ENCODE measurements at places on chromosomes 5 and 9.

- no peak for DNase-seq
Measured at GRCh38 chr5:28226407-28226806, 1188.0 kb upstream of the CDH9 start.

DNA sequence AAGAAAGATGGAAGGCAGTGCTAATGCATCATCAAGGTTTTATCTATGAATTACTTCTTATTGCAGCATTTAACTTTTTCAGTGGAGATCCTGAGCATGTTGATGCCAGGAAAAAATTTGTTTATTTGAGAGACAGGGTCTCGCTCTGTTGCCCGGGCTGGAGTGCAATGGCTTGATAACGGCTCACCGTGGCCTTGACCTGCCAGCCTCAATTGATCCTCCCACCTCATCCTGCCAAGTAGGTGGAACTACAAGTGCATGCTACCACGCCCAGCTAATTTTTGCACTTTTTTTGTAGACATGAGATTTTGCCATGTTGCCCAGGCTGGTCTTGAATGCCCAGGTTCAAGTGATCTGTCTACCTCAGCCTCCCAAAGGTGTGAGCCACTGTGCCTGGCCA, 47.2 kb downstream of the AOPEP start:
- no peak for DNase-seq

DNA sequence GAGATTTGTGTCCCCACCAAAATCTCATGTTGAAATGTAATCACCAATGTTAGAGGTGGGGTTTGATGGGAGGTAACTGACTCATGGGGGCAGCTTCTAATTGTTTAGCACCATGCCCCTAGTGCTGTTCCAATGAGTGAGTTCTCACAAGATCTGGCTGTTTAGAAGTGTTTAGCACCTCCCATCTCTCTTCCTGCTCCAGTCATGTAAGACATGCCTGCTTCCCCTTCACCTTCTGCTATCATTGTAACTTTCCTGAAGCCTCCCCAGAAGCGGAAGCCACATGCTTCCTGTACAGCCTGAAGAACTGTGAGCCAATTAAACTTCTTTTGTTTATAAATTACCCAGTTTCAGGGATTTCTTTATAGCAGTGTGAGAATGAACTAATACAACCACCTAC, 170.5 kb downstream of the NDUFS4 start:
- no peak for DNase-seq

- DNase-seq: no peak
Measured at GRCh38 chr5:159785656-159786055, 130.6 kb upstream of the ADRA1B start.

DNA sequence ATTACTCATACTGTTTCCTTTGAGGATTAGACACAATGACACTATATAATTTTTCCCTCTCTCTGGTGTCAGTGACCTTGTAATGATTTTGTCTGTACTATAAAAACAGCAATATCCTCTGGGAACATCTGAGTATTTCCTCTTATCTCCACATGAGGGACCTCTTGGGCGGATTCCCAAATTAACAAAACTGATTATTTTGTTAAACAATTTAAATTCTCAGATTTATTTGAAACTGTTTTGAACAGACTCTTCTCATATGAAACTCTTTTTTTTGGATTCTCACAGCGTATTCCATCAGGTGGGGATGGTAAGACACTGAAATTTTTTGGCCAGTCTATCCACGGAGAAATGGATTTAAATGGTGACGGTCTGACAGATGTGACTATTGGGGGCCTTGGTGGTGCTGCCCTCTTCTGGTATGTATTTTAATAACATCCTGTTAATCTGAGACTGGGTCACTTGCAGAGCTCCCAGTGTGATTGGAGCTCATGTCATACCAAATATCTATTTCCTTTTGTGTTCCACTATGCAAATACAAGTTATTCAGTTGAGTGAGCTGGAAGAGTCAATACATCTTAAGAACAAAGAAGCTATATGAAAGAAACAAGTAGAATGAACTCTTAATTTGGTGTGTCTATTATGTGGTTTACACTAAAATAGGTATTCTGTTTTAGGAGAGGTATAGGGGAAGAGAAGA, 73.8 kb upstream of the ITGA2 start:
- DNase-seq: peak; percentile 39

DNA sequence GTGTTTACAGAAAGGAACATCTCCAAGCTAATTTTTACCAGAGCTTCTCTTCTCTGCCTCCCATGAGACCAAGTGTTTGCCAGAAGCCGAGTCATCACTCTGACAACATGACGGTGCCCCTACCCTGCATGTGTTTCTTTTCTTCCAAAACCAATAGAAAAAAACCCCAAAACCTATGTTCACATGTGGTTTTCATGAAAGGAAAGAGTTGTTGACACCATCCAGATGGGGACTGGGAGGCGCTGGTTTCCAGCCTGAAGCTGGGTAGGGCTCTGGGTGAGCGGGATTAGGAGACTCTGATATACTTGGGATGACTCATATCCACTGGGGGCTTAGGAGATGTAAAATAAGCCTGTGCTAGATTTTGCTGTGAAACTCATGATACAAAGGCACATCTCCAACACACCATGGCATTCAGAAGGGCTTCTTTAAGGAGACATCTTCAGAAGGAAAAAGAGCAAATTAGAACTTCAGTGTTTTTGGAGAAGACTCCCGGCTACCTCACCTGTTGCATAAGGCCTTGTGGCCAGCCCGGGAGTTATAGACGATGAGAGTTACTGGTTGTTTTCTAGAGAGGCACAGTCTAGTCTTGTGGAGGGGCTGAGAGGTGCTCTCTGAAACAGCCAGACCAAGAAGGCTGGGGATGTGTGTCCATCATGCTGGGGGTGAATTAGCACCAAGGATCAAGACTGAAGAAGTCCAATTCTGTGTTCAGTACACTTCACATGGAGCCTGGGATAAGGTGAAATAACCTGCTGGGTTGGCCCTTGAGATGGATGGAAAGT, 108.9 kb upstream of the LHFPL2 start:
- DNase-seq: peak; percentile 18

Data from activated T-cell treated with anti-CD3 and anti-CD28 coated beads, Interleukin-2, amount 50 U/mL, for 48 hours (primary cell).